ENCODE measurements at places on chromosomes 2 and 18.
A peak's percentile ranks its signal among the peaks of the same experiment; 100 is the strongest.

DNA sequence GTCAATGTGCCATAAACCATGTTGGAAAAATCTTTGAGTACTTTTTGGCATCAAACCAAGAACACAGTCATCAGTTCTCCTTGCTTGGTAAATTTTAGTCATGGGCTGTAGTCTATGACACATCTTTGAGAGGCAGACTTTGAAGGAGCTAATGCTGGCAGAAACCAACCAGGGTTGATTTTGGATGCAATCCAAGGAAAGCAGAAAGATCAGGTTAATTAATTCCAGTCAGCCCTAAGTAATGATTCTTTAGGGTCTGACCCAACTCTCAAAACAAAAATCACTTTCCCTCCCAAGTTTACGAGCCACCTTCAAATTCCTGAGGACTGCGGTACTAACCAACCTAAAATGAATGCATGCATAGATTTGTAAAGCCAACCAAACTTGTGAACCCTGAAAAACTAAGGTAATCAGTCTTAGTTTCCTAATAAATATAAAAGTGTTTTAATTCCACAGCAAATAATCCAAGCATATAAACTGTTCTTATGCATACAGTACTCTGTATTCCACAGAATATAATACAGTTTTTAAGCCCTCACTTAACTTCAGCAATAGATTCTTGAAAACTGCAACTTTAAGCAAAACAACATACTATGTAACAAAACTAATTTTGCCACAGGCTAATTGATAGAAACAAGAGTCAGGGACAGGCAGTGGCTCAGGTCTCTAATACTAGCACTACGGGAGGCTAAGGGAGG lies 22.0 kb downstream of the AP1S3 start:
- no peak for DNase-seq

DNA sequence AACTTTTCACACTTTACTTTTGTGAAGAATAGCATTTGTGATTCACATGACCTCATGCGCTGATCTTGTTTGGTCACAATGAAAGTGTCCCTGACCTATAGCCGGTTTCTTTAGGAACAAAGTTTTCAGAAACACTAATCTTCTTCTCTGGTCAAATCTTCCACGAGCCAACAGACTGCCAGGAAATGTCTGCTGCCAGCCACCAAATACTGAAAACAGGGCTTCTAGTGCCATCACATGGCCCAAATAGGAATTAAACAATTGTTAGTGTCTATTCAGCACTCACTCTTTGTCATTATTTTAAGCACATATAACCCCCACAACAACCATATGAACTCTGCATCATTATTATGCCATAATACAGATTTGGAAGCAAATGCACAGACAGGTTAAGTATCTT lies 286.5 kb upstream of the SYT4 start:
- DNase-seq: peak; percentile 1

DNA sequence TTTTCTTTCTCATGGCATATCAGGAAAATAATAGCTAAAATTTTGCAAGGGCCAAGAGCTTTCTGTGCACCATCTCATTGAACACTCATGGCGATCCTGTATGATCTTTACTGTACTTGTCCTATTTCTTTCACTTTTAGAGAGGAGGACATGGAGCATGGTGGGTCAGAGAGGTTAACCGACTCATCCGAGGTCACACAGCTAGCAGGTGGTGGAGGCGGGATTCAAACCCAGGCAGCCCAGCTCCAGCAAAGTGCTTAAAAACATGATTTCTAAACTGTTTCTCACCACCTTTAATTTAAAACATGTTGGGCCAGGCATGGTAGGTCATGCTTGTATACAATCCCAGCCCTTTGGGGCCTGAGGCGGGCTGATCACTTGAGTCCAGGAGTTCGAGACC lies 6.4 kb downstream of the NGEF start:
- no peak for DNase-seq

DNA sequence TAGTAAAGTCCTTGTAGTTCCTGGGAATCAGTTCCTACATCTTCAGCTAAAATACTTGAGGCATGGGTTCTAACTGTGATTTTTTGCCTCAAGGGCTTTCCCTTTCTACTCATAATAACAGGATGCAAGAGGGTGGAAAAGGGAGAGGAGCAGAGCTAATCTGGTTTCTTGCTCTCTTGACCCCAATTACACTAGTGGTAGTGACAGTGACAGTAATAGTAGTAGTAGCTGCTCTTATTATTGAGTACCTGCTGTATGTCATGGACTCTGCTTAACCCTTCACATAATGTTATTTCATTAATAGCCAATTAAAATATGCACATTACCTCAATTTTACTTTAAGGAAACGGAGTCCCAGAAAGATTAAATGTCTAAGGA lies 214.8 kb upstream of the HNRNPA3 start:
- no peak for DNase-seq

DNA sequence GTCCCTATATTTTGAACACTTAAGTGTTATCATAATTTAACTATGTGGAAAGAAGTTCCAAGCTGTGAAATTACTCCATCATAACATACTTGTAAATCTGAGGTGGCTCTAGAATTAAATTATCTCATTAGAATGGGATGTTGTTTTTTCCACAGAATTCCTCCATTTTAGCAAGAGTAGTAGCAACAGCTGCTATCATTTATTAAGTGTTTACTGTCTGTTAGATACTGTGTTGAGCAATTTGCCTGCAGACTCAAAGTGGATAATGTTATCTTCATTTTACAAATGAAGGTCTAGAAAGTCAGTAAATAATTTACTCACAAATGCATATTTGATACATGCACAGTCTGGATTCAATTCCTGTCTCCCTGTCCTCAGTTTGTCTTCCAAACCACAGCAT lies 504.8 kb upstream of the NRP2 start:
- no peak for DNase-seq

GRCh38 chr2:123095219-123095835 lies 929.8 kb upstream of the CNTNAP5 start:
- DNase-seq: no peak

- no peak for DNase-seq
Measured at GRCh38 chr2:216661639-216662375, 28.6 kb downstream of the IGFBP2 start.

GRCh38 chr18:12679183-12679786 lies 21.4 kb upstream of the SPIRE1 start:
- no peak for DNase-seq
